ENCODE measurements at places on chromosomes 2 and 18. TPM values are rescaled to one million over a fixed set of nuclear protein-coding genes. Genes with fewer than 3 reads are reported as not detected.

TLX2 gene
- not detected for polyA plus RNA-seq

PTPRN gene
- 0.17 TPM for polyA plus RNA-seq

DNA sequence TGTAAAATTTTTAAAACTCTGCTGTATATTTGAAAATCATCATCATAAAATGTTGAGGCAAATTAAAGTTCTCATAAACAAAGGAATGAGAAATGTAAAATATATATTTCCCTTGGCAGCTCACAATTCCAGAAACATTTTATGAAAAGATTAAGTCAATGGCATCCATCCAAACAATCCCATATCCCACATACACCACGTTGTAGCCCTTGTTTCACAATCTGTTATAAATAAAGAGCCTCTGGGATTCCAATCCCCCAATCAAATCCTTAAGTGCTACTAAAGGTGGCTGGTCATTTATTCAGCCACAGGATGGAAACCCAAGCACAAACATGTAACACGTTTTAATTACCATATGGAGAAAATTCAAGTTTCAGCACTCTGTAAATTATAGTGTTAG, 51.7 kb downstream of the GFPT1 start:
- no peak for DNase-seq

DNA sequence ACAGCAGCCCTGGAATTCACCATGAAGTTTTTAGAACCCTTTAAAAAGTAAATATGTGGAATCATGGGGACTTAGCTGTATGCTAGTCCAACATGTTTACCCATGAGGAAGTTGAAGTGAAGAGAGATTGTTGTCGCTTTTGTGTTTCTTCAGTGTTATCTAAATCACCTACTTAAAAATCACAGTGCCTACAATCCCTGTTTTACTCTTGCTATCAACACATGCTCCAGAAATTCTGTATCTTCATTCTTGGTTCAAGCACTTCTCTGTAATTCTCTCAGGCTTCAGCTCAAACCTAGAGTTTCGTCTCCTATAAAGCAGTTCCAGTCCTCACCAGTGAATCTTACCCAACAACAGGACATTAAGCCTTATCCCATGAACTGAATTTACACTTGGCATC, 30.5 kb upstream of the CHMP1B start:
- DNase-seq = no peak
